ENCODE measurements at places on chromosomes 5 and 9. TPM values are rescaled to one million over a fixed set of nuclear protein-coding genes. Genes with fewer than 3 reads are reported as not detected.

The EFNA5 gene
- total RNA-seq, result 38.0 TPM

The SEMA5A gene
- total RNA-seq, result not detected

The CCL28 gene
- total RNA-seq, result 2.2 TPM

The C5orf58 gene
- not detected for total RNA-seq

The EDIL3 gene
- 7.2 TPM for total RNA-seq

The MARCHF11 gene
- not detected for total RNA-seq

GRCh38 chr5:5558638-5559527 lies 136.4 kb downstream of the ICE1 start:
- H3K27ac ChIP-seq, result no peak overlapping the region
- no peak for DNase-seq
- H3K27me3 ChIP-seq, result peaks cover 96% of the 10 kb centered on the region

DNA sequence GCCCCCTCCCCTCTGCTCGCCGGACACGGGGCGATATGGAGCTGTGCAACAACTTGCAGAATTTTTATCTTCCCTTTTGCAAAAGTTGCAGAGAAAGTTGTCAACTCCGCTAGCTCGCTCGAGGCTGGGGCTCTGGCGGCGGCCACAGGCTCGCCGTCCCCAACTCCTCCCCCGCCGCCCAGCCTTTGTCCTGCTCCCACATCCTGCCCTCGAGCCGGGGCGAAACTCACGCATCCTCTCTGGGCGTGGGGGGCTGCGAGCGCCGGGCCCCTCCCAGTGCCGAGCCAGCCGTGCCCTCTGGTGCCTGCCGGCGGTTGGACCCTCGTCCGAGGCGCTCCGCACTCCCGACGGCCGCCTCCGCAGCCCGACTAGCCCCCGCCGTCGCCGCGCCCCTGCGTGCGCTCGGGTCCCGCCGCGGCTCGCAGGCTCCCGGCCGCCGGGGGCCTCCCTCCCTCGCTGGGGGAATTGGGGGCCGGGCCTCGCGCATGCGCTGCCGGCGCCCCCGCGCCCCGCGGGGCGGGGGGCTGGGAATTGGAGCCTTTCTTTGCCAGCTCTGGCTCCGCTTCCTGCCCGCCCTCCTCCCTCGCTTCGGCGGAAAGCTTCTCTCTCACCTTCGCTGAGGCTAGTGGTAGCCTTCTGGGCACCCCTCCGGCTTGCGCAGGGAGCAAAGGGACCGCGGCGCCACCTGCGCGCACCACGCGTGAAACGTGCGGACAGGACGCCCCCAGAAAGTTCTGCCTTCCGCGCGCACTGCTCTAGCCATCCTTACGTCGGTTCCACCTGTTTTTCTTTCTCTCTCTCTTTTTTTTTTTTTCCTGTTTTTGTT lies at the start of gene CCNJL:
TSS of gene CCNJL (minus strand) at position 431 of the 826 bp plus-strand sequence. CDS start 641 bp downstream, outside the sequence.
- peaks cover 46% of the 10 kb centered on the region for H3K4me1 ChIP-seq
- DNase-seq, result peak; percentile 91
- H3K36me3 ChIP-seq, result peaks cover 6% of the 10 kb centered on the region
- peak within 1 kb of the TSS; percentile 78 for H3K4me3 ChIP-seq
- H3K27me3 ChIP-seq, result no peaks in the 10 kb centered on the region

GRCh38 chr5:98769959-98770208 lies 3.6 kb upstream of the RGMB start:
- peaks cover 13% of the 10 kb centered on the region for H3K4me1 ChIP-seq
- H3K4me3 ChIP-seq, result peak overlapping the region; percentile 66

- H3K27ac ChIP-seq, result no peak overlapping the region
- H3K4me3 ChIP-seq, result no peak overlapping the region
- H3K27me3 ChIP-seq, result no peaks in the 10 kb centered on the region
These were observed 348.7 kb downstream of the MAN2A1 start for GRCh38 chr5:110038297-110038997.
